ENCODE measurements at places on chromosomes 16 and 17. TPM values are rescaled to one million over a fixed set of nuclear protein-coding genes. Genes with fewer than 3 reads are reported as not detected.

DNA sequence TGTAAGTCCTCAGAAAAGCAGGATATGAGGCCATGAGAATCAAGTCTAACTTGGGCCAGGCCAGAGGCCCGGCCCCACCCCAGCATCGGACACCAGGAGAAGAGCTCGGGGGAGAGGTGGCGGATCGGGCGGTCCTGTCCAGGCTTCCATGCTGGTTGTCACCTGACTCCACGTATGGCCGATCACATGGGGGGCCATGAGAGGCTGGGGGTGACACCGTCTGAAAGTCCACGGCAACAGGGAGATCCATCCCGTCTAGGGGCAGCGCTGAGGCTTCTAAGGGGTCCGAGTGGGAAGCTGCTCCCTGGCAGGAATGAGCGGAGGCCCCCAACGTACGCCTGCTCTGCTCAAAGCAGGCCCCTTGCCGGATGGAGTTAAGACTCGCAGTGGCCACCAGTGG is 25.8 kb downstream of the ENGASE start:
- DNase-seq: no peak

DNA sequence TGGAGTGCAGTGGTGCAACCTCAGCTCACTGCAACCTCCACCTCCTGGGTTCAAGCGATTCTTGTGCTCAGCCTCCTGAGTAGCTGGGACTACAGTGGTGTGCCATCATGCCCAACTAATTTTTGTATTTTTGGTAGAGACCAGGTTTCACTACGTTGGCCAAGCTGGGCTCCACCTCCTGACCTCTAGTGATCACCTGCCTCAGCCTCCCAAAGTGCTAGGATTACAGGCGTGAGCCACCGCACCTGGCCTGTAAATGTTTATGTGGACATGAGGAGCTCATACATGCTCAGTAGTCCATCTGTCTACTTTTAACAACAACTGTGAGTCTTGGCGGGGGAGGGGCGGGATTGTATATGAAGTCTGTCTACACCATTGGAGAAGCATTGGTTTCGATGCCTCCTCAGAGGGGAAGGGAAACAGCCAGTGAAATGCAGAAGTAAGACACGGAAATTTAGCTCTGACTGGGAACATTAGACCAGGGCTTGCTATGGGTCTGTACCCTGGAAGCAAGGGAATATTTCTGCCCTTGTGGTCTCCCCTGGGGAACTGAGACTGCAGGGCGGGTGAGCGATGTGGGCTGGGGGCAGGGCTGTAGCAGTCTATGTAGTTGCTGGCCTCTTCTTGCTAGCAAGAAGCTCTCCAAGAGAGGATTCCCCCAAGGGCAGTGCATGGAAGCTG is 9.3 kb downstream of the NUBP1 start:
- no peak for DNase-seq

DNA sequence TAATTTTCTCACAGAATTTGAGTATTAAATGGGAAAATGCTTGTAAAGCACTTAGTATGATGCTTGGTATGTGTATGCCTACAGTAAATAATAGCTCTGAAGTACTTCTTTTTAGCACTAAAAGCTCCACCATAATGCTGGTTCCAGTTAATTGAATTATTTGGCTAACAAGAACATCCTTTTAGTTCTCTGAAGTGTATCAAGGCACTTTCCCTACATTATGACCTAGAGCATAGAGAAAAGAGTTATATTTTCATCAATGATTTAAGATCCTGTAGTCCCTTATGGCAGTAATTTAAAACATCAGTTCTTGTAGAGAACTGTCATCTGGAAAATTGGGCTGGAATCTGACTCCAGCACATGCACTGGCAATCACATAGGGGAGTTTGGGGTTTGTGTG is 21.9 kb upstream of the PHAF1 start:
- DNase-seq: no peak

DNA sequence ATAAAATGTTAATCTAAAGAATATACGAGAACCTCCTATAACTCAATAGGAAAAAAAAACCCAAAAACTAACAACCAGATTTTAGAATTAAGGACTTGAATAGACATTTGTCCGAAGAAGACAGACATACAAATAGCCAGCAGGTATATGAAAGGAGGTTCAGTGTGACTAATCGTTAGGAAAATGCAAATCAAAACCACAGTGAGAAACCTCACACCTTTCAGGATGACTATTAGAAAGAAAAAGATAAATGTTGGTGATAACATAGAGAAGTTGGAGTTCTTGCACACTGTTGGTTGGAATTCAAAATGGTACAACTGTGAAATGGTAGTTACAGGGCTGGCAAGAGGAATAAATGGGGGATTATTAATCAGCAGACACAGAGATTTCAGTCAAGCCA is 339.0 kb downstream of the TMEM114 start:
- DNase-seq: no peak

- no peak for DNase-seq
Observed at GRCh38 chr16:30557707-30557956, 542 bp downstream of the ZNF764 start.

- no peak for DNase-seq
Observed at GRCh38 chr16:82715160-82715559, 88.4 kb downstream of the CDH13 start.

- no peak for DNase-seq
Observed at GRCh38 chr16:27285676-27286196, 17.2 kb upstream of the NSMCE1 start.

GRCh38 chr17:41390411-41390938 is 6.9 kb downstream of the KRT31 start:
- DNase-seq: no peak

DNA sequence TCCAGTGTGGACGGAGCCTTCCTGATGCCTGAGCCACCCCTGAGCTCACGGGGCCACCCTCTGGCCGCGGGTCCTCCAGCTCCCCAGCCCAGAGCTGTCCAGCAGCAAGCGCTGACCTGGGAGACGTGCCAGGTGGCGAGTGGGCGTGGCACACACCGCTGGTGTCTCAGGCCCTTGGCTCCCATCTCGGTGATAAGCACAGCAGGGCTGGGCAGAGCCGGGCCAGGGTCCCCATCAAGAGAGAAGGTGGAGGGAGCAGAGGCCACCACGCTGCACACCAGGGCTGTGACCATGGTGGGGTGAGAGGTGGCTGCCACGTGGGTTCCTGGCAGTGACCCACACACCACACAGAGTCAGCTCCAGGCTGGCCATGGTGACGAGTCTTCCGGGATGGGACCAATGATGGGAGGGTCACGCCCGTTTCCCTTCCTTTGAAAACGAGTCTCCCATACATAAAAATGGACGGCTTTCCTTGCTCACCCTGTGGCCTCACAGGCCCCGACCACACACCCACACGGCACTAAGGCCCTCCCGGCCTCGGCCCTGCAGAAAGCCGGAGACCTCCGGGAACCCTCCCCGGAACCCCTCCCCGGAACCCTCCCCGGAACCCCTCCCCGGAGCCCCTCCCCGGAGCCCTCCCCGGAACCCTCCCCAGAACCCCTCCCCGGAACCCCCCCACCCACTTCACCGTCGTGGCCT is 16.8 kb downstream of the UTS2R start:
- DNase-seq: no peak

GRCh38 chr17:67360880-67361279 is 5.5 kb downstream of the PSMD12 start:
- no peak for DNase-seq

GRCh38 chr17:39208136-39208535 is 8.1 kb downstream of the RPL19 start:
- DNase-seq: no peak

GRCh38 chr16:85623250-85623649 is 10.1 kb downstream of the GSE1 start:
- DNase-seq: no peak

DNA sequence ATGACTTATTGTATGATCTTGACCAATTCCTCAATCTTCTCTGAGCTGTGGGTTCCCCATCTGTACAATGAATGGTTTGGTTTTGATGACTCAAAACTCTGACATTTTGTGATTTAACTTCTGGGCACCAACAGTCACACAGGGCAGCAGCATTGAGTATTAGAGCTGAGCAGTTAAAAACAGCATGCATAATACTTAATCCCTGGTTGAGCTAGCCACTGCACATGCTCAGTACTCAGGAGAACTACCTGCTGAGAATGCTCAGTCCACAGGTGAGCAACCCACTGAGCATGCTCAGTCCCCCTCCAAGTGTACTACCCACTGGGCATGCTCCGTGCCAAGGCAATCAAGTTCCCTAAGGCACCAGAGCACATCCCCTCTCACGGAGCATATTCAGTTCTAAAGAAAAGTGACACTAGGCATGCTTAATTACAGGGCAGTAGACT is 68.7 kb downstream of the AIPL1 start:
- no peak for DNase-seq

DNA sequence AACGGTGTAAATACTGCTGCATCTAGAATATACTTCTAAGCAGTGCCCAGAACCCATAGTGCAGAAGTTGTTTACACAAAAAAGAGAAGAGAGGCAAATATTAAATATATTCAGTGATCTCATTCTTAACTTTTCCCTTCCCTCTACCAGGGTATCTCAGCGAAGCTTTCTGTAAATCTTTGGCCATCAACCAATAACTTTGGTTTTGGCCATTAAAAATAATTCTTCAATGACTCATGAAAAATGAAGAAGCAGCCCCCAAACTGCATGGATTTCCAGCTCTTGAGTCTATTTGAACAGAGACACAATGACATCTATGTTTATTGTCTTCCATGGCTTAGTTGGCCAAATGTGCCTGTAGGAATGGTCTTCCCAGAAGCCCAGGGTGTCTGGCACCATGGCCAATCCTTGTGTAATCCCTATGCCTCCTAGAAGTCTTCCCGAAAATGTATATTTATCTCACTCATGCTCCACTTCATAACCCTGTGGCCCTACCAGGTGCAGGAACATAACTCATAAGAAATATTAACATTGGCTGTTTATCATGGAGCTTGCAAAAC is 646.6 kb downstream of the TOX3 start:
- no peak for DNase-seq

GRCh38 chr16:20928774-20929411 is 28.3 kb downstream of the LYRM1 start:
- DNase-seq: no peak

- DNase-seq: no peak
Observed at GRCh38 chr17:80955671-80956280, 35.9 kb upstream of the CHMP6 start.

DNA sequence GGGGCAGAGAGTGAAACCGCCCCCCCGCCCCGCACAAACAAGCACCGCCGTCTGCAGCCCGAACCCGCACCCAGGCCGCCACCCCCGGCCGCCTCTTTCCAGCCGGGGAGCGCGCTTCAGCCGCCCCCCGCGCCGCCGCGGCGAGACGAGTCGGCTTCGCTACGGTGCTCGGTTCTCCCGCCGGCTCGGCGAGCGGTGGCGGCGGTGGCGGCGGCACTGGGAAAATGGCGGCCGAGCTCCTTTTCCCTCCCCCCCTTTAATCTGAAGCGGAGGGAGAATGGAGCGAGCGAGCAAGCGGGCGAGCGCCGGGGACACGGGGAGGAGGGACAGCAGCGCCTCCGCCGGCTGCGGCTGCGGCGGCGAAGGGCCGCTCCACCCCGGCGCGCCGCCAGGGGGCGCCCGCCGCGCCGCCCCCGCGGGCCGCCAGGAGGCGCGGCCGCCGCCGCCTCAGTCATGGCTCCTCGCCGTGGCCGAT is at the start of gene KANSL1:
Gene KANSL1 (minus strand): TSS at position 279 of the 475 bp plus-strand sequence. CDS start 21,286 bp downstream, outside the sequence.
- peak; percentile 95 for DNase-seq

- DNase-seq: no peak
Observed at GRCh38 chr17:45775148-45775547, 9.0 kb upstream of the CRHR1 start.

DNA sequence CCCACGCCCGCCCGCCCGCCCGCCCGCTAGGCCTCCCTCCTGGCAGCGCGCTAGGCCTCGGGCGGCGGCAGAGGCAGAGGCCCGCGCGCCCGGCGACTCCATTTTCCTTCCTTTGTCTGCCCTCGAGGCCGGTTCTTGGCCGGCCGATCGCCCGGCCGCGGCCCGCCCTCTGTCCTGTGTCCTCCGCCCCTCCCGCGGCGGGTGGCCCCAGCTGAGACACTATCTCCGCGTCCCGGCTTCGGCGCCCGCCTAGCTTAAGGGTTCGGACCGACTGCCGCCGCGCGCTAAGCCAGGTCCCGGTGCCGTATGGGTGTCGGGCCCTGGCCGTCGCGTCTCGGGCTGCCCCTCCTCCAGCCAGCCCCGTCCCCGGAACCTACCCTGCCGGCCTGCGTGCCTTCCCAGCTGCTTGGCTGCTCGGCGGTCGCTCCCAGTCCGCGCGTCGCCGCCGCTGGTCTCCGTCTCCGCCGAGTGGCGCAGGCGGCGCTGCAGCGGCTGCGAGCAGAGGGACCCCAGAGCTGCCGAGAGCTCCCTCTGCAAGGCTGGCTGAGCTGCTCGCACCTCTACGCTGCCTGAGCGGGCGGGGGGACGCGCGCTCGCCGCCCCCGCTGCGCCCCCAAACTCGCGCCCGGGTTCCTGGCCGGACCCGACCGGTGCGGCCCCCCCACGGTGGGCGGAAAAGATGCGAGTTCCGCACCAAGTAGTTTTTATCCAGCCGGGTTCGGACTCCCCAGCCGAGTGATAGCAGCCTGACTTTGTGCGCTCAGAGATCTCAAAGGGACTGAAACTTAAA is 787 bp downstream of the CTCF start:
- peak; percentile 67 for DNase-seq

GRCh38 chr17:70478902-70479301 is 309.6 kb downstream of the KCNJ2 start:
- DNase-seq: peak; percentile 22

DNA sequence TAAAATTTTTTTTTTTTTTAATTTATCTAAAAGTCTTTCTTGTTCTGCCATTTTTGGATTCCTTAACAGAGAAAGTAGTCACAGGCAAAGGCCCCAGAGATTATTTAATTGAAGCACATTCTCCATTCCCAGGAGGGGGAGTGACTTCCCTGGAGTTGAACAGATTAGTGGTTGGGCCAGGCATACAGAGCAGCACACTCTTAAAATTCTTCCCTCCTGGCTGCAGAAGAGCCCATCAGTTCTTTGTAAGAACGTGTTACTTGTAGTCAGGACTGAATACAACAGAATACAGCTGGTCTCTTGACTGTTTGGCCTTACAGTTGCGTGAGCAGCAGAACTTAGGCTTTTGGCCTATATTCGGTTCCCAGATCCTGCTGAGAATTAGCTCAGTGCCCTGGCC is 1.8 kb downstream of the ALKBH5 start:
- DNase-seq: no peak

The PROCA1 gene
- polyA plus RNA-seq: 3.5 TPM

The AXIN1 gene
- polyA plus RNA-seq: 12.4 TPM

The GLTPD2 gene
- 0.98 TPM for polyA plus RNA-seq

The DNAH9 gene
- polyA plus RNA-seq: 0.90 TPM

The CHST4 gene
- polyA plus RNA-seq: not detected

The CD300E gene
- 0.10 TPM for polyA plus RNA-seq

The C16orf89 gene
- polyA plus RNA-seq: 1.3 TPM

The NPB gene
- 0.96 TPM for polyA plus RNA-seq

The ADGRG1 gene
- 7.4 TPM for polyA plus RNA-seq

The CCDC154 gene
- 2.5 TPM for polyA plus RNA-seq

The STH gene
- polyA plus RNA-seq: not detected

The NGFR gene
- polyA plus RNA-seq: 50.8 TPM

The IFT20 gene
- 27.1 TPM for polyA plus RNA-seq
